Lower lobe of right lung (tissue), 2 donors: ENCODE measurements at places on chromosomes 1 and 21. TPM values are rescaled to one million over a fixed set of nuclear protein-coding genes. Genes with fewer than 3 reads are reported as not detected.

The PEX10 gene
- total RNA-seq: 12.4 TPM

The DDR2 gene
- total RNA-seq: 47.0 TPM

The RCAN3 gene
- total RNA-seq: 16.7 TPM

DNA sequence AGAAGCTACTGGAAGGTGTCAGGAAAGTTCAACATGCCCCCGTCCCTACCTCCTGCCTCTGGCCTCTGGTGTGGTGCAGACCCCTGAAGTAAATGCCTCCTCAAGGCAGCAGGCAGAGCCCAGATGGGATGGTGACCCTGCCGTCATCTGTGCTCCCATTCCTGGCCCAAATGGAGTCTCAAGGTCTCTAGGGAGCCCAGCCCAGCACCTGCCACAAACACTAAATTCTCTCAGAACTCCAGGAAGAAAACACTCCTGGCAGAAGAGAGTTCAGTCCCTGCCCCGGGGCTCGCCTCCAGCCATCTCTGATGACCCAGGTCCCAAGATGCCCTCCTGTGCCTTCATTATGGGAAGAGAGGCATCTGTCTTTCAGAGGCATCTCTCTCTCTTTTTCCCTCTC is 261.6 kb upstream of the TMEM51 start:
- no peak for DNase-seq

The SPRR2F gene
- not detected for total RNA-seq

- no peak for DNase-seq
Observed at GRCh38 chr1:42137766-42138165, 15.4 kb upstream of the GUCA2B start.

GRCh38 chr1:71311376-71311775 is 230.5 kb upstream of the ZRANB2 start:
- no peak for DNase-seq

The FRRS1 gene
- total RNA-seq: 9.1 TPM

DNA sequence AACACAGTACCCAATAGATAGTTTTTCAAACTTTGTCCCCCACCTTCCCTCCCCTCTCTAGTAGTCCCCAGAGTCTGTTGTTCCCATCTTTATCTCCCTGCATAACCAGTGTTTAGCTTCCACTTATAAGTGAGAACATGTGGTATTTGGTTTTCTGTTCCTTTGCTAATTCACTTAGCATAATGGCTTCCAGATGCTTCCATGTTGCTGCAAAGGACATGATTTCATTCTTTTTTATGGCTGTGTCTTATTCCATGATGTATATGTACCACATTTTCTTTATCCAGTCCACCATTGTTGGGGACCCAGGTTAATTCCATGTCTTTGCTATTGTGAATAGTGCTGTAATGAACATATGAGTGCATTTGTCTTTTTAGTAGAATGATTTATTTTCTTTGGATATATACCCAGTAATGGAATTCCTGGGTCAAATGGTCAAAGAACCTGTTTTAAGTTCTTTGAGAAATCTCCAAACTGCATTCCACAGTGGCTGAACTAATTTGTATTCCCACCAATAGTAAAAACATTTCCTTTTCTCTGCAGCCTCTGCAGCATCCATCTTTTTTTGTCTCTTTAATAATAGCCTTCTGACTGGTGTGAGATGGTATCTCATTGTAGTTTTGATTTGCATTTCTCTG is 126.0 kb downstream of the AK5 start:
- DNase-seq: no peak

DNA sequence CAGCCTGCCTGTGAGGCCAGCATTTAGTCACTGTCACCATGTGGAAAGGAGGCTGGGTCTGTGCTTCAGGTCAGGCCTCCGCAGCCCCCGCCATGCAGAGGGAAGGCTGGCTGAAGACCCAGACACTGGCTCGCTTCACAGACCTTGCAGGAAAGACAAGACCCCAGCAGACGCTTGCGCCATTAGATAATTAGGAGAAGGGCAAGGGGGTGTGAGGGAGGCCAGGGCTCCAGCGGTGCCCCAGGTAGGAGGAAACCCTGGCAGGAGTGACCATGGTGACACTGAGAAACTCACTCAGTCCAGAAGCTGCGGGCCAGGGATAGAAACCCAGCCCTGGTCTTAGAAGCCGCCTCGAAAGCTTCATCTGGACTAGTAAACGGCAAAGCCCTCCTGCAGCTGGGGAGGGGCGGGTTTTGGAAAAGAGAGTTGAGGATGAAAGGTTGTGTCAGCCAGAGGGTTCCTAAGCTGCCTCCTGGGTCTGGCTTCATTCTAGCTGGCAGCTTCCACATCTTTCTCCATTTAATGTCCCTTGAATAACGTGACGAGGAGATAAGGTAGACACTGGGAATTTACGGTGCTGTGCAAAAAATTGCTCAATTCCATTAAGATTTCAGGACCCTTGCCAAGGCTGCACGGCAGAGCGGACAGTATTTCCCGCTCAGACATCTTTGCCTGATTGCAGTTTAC is 294.1 kb upstream of the VAMP3 start:
- no peak for DNase-seq

The ZNF687 gene
- total RNA-seq: 23.7 TPM

- DNase-seq: no peak
Observed at GRCh38 chr1:65150108-65150463, 2.1 kb downstream of the AK4 start.

- DNase-seq: no peak
Observed at GRCh38 chr1:202961220-202961880, 3.2 kb upstream of the ADIPOR1 start.

GRCh38 chr1:37609002-37609401 is 13.3 kb upstream of the GNL2 start:
- DNase-seq: no peak

- DNase-seq: no peak
Observed at GRCh38 chr1:39086865-39087409, 60.8 kb downstream of the NDUFS5 start.

GRCh38 chr1:206895837-206896242 is 1.4 kb upstream of the IL24 start:
- no peak for DNase-seq
